ENCODE measurements at places on chromosomes 7 and 10.
A peak's percentile ranks its signal among the peaks of the same experiment; 100 is the strongest.

- DNase-seq = no peak
Observed at GRCh38 chr10:88755753-88756152, 4.1 kb upstream of the LIPN start.

- DNase-seq = no peak
Observed at GRCh38 chr7:67377939-67378862, 381.6 kb downstream of the TYW1 start.

DNA sequence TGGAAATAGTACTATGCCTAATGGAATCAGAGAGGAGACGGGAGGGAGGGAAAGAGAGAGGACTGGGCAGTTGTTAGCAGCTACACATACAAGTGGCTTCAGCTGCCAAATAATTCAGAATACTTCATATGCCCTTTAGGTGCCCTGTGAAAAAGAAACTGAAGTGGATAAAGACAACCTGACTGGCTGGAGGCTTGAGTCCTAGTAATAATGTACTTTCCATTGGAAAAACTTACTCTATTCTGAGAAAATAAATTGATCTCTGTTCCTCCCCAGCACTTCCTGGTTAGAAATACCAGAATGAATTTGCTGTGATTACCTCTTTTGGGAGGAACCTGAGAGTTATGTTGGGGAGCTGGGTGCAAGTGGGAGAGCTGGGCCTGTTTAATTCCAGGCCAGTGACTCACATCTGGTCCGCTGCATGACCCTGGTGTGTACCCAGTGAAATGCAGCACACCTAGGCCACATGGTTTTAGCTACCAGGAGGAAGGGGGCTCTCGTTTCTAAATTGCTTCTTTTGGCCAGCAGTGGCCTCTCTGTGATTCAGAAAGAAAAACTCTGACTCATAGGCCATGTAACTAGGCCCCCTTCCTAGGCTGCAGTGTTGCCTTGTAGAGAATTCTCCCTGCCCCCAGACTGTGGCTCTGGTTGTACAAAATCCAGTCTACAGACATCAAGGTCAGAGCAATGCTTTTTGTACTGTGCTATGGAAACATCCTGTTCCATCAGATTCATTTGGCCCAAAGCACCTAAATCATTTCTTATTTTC, 6.5 kb downstream of the AGFG2 start:
- DNase-seq = peak; percentile 30

DNA sequence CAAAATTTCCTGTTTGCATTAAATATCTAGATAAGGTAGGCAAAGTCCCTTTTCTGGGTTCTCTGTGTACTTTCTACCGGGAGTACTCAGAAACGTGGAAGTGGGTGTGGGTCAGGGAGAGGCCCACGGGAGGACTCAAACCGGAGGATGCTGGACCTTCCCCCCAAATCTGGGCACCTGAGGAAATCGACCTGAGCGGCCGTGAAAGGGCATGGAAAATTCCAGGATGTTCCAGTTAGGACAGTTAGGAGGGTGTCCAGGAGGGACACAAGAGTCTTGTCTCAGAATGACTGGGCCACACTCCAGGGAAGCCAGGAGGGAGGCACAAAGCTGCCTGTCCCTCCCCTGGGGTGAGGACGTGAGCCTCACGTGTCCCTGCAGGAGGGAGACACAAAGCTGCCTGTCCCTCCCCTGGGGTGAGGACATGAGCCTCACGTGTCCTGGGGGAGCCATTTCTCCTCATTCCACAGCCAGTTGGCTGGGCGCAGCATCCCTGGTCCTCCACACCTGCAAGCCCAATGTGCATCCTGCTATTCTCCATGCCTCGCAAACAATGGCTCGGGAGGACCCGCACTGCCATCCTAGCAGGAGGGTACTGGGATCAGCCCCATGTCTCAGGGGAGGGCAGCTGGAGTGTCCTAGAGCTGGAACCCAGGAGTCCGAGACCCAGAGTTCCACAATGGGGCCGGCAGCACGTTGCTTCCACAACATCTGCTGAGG, 190.5 kb upstream of the PPP2R2D start:
- no peak for DNase-seq

DNA sequence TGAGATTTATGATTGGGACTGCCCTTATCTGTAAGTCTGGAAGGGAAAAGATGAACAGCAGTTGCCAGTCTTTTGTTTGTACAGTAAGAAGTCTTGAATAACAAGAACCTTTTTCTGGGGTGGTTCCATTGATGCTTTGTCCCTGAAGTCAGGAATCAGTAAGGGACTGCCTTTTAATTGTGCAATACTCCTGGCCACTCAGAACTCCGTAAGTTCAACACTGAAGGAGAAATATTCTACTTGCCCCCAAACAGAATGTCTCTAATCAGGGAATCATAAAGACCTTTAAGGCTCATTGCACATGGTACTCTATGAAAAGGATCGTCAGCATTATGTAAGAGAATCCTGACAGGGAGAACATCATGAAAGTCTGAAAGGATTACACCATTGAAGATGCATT, 361.4 kb downstream of the EXOC4 start:
- DNase-seq = no peak

- DNase-seq = no peak
Observed at GRCh38 chr7:10644849-10645248, 328.8 kb upstream of the PHF14 start.

GRCh38 chr7:139783647-139784385, 6.0 kb upstream of the HIPK2 start:
- DNase-seq = no peak

DNA sequence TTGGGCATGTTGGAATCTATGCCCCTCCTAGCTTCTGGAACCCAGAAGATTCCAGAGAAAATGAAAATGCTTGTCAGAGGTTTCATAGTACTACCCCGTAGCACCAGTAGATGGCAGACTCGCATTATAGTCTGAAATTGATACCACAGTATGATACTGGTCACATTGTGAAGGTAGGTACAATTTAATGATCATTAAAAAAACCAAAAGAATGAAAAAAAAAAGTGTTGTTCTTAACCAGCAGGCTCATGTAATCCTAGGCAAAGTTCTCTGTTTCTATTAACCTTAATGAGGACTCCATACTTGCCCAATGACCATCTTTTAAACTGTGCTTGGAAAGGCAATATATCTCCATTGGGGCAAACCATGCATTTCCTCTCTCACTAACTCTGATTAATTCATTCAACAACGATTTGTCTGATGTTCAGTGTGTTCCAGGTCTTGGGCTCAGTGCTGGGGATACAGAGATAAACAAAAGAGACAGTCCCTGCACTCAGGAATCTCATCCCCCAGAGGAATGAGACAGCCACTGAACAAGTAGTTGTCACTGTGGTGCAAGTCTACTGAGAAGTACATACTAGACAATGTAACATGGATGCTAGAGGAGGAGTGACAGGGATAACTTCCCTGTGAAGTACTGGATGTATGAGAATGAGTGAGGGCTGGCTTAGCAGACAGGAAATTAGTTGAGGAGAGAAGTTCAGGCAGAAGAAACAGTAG, 223.5 kb upstream of the PHYHIPL start:
- DNase-seq = no peak

- no peak for DNase-seq
Observed at GRCh38 chr7:85770332-85770731, 583.5 kb upstream of the SEMA3D start.

- DNase-seq = no peak
Observed at GRCh38 chr7:75967055-75967454, 27.3 kb downstream of the TMEM120A start.

GRCh38 chr7:93414574-93414973, 159.9 kb downstream of the CALCR start:
- DNase-seq = no peak

- no peak for DNase-seq
Observed at GRCh38 chr10:131065673-131066305, 245.7 kb downstream of the TCERG1L start.

GRCh38 chr10:21572578-21572977, 38.5 kb downstream of the MLLT10 start:
- DNase-seq = no peak

GRCh38 chr10:61761825-61762217, 99.1 kb downstream of the CABCOCO1 start:
- no peak for DNase-seq

GRCh38 chr10:126670895-126671261, 385 bp upstream of the C10orf90 start:
- no peak for DNase-seq

DNA sequence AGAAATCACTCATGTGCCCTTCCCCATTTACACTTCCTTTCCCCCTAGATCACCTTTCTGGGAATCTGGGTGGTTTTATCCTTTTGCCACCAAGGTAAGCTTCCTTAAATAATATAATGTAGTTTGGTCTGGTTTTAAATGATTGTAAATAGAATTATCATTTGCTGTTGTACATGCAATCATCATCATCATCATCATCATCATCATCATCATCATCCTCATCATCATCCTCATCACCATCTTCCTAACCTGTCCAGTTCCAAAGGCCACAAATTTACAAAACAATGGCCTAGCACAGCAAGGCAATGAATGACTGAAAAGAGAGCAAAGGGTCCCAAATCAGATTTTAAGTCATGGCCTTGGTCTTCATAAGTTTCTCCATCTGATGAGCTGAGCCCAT, 329.7 kb downstream of the PLXNA4 start:
- no peak for DNase-seq

DNA sequence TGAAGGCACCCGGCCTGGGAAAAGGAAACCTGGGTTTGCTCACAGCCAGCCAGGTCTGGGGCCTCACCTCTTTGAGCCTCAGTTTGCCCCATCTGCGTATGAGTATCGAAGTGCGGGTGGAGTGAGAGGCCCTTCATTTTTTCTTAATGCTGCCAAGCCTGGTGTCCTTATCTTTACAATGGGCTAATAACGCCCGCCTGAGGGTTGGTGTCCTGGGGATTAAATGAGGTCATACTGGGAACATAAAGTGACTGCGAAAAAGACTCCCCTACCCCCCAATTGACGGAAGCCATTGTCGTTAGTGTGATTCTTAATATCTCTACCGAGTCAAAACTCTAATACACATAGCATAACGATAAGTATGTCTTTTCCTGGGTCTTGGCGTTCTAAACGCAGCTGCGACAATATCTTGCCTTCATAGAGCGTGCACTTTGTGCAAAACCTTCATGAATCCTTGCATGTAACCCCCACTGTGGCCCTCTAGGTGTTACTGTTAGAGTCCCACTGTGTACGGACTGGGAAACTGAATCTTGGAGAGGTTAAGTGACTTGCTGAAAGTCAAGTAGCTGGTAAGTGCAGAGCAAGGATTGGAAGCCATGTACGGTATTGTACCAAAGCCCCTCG, 11.4 kb upstream of the GRB10 start:
- DNase-seq = no peak

DNA sequence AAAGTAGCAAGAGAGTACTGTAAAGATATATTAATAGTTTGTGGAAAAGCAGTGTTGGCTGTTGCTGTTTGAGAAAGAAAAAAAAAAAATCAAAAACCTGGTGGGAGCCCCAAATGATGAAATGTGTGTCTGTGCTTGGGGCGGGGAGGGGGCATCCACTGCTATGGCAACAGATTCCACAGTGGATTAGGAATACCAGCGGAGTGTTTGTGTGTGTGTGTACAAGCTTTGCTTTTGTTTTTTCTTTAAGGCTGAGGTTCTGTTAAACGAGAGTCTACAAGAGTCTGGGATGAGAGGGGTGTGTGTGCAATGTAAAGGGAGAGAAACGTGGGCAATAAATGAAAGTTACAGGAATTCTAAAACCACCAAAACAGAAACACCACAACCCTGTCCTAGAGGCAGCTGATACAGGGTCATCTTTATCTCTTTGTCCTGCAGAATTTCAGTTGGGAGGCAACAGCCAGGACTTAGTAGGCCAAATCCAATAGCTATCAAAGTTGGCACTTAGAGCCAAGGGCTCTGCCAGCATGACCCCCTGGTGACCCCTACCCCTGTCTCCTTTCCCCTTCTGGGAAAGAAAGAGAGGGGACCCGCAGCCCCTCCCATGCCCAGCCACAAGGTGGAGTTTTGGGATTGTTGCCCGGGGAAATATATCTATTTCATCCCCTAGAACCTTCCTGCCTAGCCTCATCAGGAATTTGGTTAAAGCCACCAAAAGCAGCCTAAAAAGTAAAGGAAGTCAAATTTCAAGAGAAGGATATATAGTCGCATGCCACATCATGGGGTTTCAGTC, 85.4 kb downstream of the OSBPL3 start:
- DNase-seq = no peak
